Bronchial epithelial cell (primary cell): ENCODE measurements at places on chromosomes 2 and 18.

DNA sequence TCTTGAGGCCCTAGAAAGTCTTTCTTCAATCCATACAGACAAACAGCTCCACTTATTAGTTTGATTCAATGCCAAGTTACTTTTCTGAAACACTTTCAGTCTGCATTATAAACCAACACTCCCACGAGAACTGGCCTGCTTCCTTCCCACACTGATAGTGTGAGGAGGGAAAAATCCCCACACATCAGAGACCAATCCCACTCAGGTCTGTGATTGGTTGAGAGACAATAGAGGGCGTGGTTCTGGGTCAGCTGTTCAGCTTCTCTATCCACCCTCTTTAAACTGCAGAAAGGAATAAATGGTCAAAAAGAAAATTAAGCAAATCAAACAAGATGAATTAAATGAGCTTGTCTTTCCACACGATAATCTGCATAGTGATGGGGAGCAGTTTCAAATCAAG is 152.5 kb downstream of the NRP2 start:
- no peak for DNase-seq

GRCh38 chr2:172478353-172478752 is 51.0 kb downstream of the ITGA6 start:
- DNase-seq, result no peak

GRCh38 chr2:23601301-23601965 is 216.5 kb downstream of the KLHL29 start:
- DNase-seq, result no peak

GRCh38 chr2:204046145-204046544 is 109.6 kb downstream of the ICOS start:
- no peak for DNase-seq

DNA sequence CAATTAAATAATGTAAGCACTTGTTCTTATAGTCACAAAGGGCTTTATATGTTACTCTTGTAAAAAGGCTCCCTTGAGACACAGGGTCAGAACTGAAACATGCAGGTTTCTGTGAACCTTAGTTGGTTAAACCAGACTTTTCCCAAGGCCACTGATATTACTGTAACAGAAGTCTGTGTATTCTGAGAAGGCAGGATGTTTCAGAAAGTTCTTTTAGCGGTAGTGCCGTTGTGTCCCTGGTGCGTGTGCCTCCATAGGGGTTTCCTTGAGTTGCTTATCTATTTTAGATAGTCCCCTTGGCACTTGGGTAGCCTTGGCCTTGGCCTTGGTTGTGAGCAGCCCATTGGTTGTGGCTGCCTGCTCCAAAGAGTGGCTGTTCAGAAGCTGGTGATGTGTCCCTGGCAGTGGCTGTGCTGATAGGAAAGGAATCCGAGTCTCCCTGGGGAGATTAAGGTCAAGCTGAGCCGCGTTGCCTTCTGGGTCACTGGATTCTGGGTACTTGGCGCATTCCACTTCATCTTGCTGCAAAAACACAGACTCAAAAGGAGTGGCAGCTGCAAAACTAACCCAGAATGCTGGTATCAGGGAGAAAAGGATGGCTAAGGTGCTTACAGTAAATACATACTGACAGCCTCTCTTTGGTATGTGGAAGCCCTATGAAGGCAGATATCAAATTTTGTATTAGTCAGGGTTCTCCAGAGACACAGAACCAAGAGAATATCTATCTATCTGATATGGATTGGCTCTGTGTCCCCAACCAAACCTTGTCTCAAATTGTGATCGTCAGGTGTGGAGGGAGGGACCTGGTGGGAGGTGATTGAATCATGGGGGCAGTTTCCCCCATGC is 69.7 kb downstream of the FHOD3 start:
- DNase-seq, result no peak

GRCh38 chr2:172172513-172173173 is 69.9 kb upstream of the DLX2 start:
- no peak for DNase-seq

DNA sequence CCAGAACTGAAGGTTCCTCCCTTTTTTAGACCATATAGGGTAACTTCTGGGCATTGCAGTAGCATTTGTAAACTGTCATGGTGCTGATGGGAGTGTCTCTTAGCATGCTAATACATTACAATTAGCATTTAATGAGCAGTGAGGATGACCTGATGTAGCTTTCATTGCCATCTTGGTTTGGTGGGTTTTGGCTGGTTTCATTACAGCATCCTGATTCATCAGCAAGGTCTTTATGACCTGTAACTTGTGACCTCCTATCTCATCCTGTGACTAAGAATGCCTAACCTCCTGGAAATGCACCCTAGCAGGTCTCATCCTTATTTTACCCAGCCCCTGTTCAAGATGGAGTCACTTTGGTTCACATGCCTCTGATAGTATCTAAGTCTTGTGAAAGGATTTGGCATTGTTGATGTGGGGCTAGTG is 159.0 kb downstream of the TMX3 start:
- peak; percentile 4 for DNase-seq

GRCh38 chr2:54149638-54150441 is 34.4 kb downstream of the ACYP2 start:
- DNase-seq, result peak; percentile 19

DNA sequence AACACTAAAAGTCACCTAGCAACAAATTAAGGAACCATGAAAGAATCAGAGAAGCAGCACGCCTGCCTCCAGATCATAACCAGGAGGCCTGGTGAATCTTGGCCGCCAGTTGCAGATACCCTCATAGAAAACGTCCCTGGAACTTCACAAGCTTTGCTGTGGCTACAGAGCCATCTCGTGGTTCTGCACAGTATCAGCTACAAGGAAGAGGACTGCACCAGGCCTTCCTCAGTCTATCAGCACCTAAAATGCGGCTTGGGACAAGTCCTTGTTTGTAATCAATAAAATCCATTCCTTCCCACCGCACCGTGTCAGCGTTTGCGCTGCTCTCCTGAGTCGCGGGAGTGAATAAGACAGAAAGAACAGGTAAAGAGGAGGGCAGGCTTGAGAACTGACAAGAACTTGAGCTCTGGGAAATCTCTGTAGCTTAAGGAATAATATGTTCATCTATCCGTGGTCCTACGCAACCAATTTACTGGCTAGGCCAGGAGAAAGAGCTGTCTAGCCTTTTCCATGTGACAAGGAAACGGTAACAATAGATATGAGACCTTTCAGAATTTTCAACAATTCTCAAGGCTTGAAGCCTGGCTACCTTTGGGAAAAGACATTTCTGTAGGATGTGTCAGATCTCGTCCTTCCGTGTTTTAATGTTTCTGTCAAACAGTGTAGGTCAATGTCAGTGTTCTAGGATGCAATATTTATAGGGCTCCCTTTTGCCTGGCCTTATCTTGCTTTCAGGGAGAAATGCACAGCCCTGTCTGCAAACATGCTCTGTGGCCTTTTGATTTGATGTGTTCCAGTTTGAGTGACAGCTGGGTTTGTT is 128.5 kb upstream of the RAB12 start:
- peak; percentile 62 for DNase-seq

- peak; percentile 47 for DNase-seq
Observed at GRCh38 chr2:142347751-142348150, 216.9 kb upstream of the LRP1B start.

DNA sequence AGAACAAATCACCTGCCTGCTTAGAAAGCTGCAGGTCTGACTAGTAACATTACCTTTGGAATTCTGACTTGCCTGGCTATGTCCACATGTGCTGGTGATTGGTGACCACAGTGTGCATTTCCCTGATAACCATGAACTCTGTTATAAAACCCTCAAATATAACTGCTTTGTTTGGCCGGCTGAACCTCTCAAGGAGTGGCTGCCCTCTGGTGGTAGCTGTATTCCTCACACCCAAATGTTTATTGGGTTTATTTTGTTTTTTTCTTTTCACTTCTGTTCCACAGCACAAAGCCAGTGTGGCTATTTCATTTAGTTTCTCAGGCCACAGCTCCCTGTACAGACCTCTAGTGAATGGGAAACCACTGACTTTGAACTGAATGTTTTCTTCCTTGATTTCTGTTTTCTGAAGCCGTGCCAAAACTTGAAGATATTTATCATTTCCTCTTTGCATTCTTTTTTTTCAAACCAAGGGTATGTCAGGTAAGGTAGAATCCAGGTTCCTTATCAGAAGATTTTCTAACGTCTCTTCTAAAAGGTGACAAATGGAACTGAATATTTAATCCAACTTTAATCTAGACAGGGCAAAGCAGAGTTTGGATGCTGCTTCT is 549.0 kb upstream of the VRK2 start:
- peak; percentile 36 for DNase-seq

- DNase-seq, result no peak
Observed at GRCh38 chr18:21483051-21483450, 117.5 kb downstream of the ESCO1 start.
